ENCODE measurements at places on chromosomes 7 and 10. TPM values are rescaled to one million over a fixed set of nuclear protein-coding genes. Genes with fewer than 3 reads are reported as not detected.

The TMEM273 gene
- 13.8 TPM for total RNA-seq

The HTR5A gene
- total RNA-seq, result not detected

The LMOD2 gene
- total RNA-seq, result 863 TPM

The TAS2R4 gene
- total RNA-seq, result 0.26 TPM

The FBXL13 gene
- 0.87 TPM for total RNA-seq

The JCAD gene
- 16.5 TPM for total RNA-seq

The ANKRD7 gene
- 0.95 TPM for total RNA-seq

The MRLN gene
- not detected for total RNA-seq

The LIPK gene
- total RNA-seq, result not detected

The OPN4 gene
- 0.26 TPM for total RNA-seq

The KAZALD1 gene
- 4.6 TPM for total RNA-seq

The PAPSS2 gene
- total RNA-seq, result 8.5 TPM

The CCDC71L gene
- 5.6 TPM for total RNA-seq

The SUN1 gene
- total RNA-seq, result 187 TPM

The ZNF467 gene
- 4.7 TPM for total RNA-seq

The CFAP58 gene
- 1.3 TPM for total RNA-seq

The OR13A1 gene
- not detected for total RNA-seq

The GPR146 gene
- total RNA-seq, result 20.5 TPM

The C10orf62 gene
- total RNA-seq, result not detected

The MBL2 gene
- total RNA-seq, result not detected

The SLIT1 gene
- 0.04 TPM for total RNA-seq

The MYL10 gene
- not detected for total RNA-seq

The FAM25C gene
- total RNA-seq, result not detected

The SPDYE11 gene
- total RNA-seq, result not detected
